ENCODE measurements at places on chromosomes 16 and 17.
A peak's percentile ranks its signal among the peaks of the same experiment; 100 is the strongest.

- DNase-seq, result no peak
Measured at GRCh38 chr16:86034421-86034919, 135.5 kb downstream of the IRF8 start.

DNA sequence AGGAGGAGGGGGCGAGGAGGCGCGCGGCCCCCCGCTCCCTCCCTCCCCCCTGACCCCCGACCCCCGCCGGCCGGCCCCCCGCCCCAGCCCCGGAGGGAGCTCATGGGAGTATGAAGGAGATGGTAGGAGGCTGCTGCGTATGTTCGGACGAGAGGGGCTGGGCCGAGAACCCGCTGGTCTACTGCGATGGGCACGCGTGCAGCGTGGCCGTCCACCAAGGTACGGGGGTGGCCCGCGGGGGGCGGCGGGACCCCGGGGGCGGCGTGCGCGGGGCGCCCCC lies 390 bp downstream of the MLLT6 start:
- no peak for DNase-seq

- no peak for DNase-seq
Measured at GRCh38 chr16:76226011-76226410, 51.2 kb upstream of the CNTNAP4 start.

DNA sequence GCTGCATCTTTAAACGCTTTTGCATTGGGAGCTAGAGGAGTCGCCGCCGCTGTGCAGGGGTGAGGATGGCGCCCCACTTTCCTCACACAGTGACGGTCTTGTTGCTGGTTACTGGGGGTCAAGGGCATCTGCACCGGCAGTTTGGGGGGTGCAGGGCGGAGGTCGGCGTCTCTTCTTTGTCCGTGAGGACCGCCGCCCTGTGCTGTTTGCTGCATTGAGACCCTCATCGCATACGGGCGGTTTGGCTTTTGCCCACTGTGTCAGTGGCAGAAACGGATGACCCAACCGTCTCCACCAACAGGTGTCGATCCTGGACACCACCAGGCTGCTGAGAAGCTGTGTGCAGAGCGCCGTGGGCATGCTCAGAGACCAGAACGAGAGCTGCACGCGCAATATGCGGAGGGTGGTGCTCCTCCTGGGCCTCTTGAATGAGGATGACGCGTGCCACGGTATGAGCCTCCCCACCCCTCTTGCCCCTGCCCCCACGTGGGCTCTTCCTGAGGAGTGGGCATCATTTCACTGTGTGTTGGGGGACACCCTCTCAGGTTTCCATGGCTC lies 61.2 kb upstream of the ENDOV start:
- no peak for DNase-seq

GRCh38 chr16:1708768-1709180 lies 2.8 kb downstream of the MAPK8IP3 start:
- DNase-seq, result no peak

DNA sequence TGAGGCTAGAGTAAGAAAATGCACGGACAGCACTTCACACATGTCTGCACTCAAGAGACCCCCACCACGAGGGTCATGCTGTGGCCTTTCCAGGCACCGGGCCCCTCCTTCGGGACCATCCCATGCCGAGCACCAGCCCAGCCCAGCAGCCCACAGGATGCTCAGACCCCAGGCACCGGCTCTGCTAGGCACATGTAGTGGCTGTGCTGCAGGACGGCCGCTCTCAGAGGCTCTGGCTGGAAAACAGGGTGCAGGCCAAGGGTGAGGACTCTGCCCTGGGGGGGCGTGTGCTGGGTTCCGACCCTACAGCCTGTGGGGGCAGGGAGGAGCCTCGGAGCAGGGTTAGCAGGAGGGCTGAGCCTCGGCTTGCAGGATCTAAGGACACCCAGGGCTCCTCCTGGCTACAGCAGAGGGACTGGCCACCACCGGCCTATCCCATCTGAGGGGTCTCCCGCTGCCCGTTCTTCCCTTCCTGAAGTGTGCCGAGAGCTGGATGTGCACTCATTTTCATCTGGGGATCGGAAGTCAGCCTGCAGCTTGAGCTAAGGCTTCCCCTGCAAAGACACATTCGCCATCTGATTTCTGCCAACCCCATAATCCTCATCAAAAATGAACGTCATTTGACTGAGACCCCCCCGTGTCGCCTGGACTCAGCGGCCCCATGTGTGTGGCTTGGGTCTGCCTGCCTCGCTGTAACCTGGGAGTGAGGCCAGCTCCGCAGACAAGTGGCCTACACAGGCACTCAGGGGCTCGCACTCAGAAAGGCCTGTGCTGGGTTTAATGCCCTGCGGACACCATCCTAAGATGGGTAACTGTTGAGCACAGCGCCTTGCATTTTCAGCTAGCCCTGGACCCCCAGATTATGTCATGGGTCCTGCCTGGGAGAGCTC lies 293.1 kb upstream of the FOXF1 start:
- DNase-seq, result no peak

- DNase-seq, result no peak
Measured at GRCh38 chr17:65385726-65386125, 175.7 kb downstream of the AXIN2 start.

GRCh38 chr17:43456661-43457361 lies 27.0 kb upstream of the DHX8 start:
- no peak for DNase-seq

DNA sequence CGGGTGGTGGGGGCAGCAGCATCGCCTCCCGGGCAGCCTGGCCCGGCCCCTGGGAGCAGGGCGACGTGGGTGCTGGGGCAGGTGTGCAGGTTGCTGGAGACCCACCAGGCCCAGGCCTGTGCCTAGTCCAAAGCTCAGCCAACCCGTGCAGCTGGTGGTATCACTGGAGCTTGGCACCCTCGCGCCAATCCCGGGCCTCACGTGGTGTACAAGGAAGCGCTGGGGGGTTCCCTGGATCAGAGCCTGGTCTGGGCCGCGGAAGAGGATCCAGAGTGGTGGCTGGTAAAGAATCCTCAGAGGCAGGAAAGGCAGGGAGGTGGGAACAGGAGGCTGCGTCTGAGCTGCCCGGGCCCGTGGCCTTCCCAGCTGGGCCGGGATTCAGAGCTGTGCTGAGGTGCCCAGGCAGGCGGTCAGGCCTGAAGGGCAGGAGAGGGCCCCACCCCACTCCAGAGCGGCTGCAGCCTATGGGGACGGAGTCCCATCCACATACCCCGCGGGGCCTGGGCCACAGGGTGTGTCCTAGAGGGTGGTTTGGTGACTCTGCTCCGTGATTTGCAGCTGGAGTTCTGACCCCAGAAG lies 36.2 kb downstream of the ZFPM1 start:
- DNase-seq, result no peak

GRCh38 chr17:56834380-56835263 lies 671 bp downstream of the DGKE start:
- peak; percentile 65 for DNase-seq

- DNase-seq, result no peak
Measured at GRCh38 chr17:2631211-2631610, 37.8 kb downstream of the PAFAH1B1 start.

- no peak for DNase-seq
Measured at GRCh38 chr16:81713295-81713772, 65.8 kb upstream of the PLCG2 start.

GRCh38 chr16:29321585-29321984 lies 84.9 kb downstream of the NPIPB11 start:
- DNase-seq, result no peak

GRCh38 chr17:66507103-66507923 lies 204.9 kb downstream of the PRKCA start:
- no peak for DNase-seq

DNA sequence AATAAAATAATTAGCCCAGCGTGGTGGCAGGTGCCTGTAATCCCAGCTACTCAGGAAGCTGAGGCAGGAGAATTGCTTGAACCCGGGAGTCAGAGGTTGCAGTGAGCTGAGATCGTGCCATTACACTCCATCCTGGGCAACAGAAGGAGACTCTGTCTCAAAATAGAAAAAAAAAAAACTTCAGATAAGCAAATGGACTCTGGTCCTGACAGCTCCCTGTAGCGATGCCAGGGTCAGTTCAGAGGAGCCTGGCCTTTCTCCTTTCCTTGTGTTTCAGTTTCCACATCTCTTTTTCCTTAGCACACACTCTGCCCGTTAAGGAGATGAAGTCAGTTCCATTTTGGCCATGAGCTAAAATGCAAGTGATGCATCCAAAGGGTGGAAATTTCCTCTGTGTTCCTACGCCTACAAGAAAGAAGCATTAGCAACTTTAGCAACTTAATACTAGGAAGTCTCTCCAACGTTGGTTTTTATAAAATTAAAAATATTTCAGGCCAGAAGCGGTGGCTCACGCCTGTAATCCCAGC lies 11.6 kb upstream of the GRB2 start:
- no peak for DNase-seq

- DNase-seq, result no peak
Measured at GRCh38 chr16:50800074-50800473, 58.2 kb downstream of the CYLD start.

- DNase-seq, result no peak
Measured at GRCh38 chr16:80627108-80627507, 86.3 kb downstream of the DYNLRB2 start.

DNA sequence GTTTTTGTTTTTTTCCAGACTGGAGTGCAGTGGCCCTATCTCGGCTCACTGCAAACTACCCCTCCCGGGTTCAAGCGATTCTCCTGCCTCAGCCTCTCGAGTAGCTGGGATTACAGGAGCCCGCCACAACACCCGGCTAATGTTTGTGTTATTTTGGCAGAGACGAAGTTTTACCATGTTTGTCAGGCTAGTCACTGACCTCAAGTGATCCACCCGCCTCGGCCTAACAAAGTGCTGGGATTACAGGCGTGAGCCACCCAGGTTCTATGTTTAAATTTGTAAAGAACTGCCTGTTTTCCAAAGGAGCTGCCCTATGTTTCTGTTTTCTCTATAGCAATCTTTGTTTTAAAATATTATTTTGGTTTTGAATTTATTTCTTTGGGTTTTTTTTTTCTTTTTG lies 13.8 kb upstream of the C16orf87 start:
- no peak for DNase-seq

GRCh38 chr17:42699415-42699740 lies 17.0 kb downstream of the CNTNAP1 start:
- DNase-seq, result no peak

DNA sequence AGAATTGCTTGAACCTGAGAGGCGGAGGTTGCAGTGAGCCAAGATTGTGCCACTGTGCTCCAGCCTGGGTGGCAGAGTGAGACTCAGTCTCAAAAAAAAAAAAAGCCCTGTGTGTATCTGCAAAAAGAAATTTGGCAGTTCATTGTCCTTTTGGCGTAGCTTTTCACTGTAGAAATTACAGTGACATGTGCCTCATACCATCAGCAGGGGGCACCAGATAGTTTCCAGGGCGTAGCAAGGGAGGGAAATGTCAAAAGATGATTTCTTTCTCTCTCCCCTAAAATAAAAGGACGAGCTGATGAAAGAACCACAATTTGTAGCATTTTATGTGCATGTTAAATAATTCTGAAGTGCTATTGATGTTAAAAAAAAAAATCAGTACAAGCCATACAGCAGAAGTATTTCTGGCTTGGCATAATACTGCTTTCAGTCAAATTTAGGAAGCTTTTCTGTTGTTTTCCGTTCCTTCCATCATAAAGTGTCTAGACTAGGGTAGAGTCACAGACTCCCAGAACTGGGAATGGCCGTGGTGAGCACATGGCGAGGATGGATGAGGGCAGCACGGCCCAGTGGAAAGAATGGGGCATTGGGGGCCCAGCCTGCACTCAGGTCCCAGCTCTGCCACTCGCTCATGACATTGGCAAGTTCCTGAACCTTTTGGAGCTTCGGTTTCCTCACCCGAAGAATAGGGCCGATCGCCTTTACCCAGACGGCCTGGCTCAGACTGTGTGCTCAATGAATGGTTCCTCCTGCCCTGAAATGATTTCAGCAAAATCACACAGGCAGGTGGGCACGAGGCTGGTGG lies 59.8 kb upstream of the RPH3AL start:
- no peak for DNase-seq

GRCh38 chr16:88301431-88301830 lies 81.3 kb upstream of the ZNF469 start:
- no peak for DNase-seq

DNA sequence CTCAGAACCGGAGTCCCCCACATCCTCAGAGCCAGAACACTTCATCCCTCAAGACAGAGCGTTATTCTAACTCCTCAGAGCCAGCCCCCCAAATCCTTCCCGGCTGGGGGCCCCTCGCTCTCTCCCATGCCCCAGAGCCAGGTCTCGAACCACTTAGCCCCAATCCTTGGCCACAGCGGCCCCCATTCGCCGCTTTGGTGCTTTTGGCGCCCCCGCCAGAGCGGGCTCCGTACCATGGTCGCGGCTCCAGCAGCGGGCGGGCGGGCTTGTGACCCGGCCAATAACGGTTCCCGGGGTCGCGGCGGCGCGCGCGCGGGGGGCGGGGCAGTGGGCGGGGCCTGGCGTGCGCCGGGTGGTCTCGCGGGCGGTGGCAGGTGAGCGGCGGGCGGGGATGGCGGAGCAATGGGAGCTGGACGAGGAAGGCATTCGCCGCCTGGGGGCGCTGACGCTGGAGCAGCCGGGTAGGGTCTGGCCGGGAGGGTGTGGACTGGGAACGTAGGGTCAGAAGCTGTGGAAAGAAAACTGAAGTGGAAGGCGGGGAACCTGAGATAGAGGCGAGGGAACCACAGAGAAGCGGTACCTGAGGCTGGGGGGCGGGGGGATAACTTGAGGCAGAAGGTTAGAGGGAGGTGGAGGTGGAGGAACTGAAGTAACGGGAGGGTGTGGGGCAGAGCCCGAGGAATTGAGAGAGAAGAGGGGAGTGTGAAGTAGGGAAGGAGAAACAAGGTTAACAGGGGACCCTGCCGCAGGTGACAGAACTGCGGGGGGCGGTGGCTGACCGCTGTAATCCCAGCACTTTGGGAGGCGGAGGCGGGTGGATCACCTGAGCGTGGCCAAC lies at the start of the genes KCTD19 and LRRC36:
KCTD19 (minus strand) TSS at position 270 of the 838 bp plus-strand sequence; CDS start at position 236, 34 bp downstream.
LRRC36 (plus strand) TSS at position 344 of the 838 bp plus-strand sequence; CDS start at position 392, 48 bp downstream.
- DNase-seq, result peak; percentile 4

DNA sequence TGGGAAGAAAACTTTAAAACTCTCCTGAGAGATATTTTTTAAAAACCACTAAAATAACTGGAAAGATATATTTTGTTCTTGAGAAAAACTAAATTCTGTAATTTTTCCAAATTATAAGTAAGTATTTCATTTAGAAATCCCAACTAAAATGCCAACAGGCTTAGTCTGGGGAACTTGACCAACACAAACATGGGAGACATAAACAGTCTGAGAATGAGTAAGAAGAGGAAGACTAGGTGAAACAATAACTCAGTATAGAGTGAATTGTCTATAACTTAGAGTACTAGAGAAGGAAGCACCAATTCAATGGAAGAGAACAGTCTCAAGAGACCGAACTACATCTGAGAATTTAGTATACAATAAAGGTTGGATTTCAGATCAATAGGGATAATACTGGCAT lies 2.9 kb downstream of the CMTM1 start:
- no peak for DNase-seq

GRCh38 chr17:62994931-62995330 lies 28.9 kb downstream of the TANC2 start:
- DNase-seq, result no peak

GRCh38 chr17:44464037-44464436 lies 39.2 kb downstream of the GPATCH8 start:
- no peak for DNase-seq

Measured in activated naive CD4-positive, alpha-beta T cell (primary cell).